ENCODE measurements at places on chromosomes 6 and 20.

DNA sequence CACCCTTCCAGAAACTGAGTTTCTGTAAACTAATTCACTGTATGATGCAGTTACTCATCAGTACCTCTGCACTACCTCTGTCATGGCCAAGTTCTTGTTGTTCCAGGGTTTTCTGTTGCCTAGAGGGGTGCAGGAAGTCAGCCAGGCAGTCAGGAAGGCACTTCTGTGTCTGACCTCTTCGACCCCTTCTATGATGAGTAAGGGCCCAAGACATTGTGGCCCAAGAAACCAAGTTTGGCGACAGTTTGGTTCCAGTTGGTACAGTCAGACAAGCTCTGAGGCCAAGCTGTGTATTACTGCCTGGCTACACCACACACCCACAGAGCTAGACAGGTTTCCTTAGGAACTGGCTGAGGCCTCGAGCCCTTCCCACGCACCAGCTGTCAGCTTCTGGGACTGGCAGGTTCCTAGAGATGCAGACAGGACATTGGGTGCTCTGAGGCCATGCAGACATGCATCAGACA lies 41.2 kb downstream of the TRAF3IP2 start:
- DNase-seq = no peak

DNA sequence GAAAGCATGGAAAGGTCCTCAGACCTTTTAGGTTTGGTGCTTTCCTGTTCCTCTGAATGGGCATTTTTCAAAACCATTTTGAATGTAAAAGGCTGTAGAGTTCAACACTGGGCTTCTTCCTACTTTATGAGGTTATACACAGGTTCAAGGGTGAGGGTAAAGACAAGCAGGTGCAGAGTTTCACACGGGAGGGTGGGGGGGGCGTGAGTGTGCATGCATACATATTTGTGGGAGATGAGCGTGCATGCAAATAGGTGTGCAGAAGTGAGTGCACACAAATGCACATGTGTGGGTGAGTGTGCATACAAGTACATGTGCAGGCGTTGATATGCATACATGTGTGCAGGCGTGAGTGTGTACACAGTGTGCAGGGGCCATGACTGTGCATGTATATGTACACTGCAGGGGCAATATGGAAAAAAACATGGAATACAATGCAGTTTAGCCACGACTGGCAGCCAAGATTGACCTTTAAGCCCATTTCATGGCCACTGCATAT lies 183.1 kb downstream of the GMPR start:
- DNase-seq = no peak

- DNase-seq = no peak
Measured at GRCh38 chr20:9306521-9306920, 207.9 kb upstream of the LAMP5 start.

DNA sequence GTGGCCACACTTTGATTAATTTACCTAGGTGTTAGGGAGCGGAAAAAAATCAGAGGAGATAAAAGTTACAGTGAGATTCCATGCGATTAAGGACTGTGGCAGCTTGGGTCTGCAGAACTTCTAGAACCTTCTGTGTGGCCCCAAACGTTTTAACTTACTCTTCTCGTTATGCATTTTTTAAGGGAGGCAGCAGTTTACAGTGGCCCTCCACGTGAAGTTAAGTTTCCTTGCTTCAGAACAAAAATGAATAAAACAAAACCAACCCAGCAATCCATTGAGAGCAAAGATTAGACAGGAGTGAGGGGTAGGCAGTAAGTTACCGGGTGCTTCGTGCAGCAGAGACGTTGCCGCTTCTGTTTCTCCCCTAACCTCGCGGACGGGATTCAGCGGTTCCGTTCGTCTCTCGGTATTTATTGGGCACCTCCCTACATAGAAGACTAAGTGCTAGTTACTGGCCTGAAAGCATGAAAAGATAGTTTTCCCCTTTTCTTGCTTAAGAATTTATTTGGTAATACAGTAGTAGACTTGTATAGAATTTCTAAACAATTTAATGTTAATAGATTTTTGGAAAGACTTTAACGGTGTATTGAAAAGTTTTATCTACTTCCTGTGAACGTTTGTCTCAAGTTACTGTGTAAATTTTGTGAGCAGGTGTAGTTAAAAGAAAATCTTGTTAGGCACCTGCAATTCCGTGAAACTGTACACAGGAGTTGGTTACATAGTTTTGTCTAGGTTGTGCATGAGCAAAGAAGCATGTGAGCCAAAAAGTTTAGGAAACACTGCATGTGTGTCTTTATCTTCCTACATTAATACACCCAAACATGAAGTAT lies 1.1 kb downstream of the BAG2 start:
- DNase-seq = no peak

DNA sequence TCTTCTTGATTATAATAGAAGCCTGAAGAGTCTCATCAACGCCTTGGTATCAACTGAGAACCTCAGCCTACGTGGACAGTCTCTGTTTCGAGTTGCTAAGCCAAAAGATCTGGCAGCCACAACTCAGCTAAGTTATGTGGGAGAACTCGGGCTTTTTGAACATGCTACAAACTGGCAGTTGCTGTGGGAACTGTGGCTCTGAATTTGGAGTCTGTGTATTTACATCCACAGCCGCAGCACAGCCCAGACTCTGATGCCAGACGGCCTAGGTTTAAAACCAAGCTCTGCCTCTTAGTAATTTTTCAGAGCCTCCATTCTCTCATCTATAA lies 35.8 kb downstream of the RIPOR2 start:
- DNase-seq = no peak

GRCh38 chr20:46307139-46307998 lies 929 bp downstream of the CDH22 start:
- DNase-seq = peak; percentile 70

DNA sequence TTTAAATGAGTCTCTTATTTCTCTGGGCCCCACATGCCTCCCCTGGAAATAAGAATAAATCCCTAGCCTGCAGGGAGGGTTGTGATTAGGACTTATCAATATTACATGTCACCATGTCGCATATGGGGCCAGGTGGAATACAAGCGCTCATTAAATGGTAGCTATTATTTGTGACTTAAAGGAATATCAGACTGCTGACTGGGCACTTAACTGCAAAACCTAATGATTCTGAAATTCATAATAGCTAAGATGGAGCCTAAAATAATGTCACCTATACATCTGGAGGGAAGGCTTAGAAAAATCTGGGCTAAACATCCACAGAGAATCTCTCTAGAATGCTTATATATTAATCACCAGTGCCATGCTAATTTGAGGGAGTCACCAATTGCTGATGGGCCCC lies 106.5 kb downstream of the LRFN2 start:
- no peak for DNase-seq

DNA sequence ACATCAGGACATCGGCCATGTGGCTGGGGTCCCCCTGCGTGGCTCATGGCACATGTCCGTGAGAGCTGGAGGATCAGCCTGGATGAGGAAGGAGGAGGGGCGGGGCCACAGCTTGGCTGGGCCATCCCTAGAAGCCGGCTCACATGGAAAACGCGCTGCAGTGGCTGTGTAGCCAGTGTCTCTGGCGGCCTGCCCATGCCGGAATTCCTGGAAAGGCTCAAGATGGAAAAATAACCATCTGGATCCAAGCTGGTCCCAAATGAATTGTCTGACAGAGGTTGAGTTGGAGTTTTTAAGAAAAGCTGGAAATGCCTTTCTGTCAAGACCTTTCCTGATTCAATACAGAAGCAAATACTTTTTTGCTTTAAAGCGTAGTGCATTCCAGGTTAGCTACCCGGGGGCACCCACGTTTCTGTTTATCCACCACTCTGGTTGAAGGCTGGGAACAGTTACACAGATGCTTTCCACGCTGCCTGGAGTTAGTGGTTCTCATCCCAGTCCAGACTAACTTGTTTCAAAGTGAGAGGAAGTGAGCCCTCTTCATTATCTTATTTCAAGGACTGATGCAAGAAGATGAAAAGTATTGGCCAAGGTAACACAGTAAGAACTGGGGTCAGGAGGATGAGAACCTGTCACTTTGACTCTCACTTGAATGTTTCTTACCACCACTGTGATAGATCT lies 99.0 kb downstream of the GMPR start:
- DNase-seq = no peak

GRCh38 chr6:21887231-21888185 lies 294.0 kb downstream of the SOX4 start:
- no peak for DNase-seq

GRCh38 chr6:66948106-66948505 lies 1241.1 kb upstream of the EYS start:
- DNase-seq = no peak

GRCh38 chr6:37243816-37244370 lies 13.7 kb upstream of the TBC1D22B start:
- DNase-seq = no peak

DNA sequence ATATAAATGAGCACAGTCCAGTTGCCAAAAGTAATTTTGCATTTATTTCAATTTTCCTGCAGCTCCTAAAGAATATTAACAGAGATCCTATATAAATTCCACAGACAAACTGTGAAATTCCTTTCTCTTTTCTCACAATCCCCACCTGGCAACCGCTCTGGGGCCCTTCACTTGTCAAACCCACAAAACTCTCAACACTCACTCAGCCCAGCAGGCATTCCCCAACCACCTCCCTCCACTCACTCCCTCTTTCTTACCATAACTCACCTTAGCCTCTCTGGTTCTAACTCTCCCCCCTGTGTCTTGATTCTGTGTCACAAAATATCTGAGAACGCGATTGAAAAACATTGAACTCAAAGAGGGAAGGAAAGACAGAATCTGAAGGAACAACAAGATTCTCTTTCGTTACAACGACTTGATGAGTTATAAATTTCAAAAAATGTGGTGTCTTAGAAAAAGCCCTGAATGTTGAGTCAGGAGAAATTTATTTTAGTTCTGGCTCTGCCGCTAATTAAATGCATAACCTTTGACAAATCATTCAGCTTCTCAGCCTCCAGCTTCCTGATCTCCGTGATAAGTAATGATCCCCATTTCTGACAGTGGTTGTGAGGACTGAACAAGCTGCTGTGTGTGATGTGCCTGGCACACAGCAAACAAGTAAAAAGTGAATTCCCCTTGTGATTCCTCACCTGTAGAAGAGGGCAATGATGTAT lies 87.9 kb downstream of the UNC5CL start:
- no peak for DNase-seq

GRCh38 chr6:121205569-121205968 lies 128.7 kb downstream of the TBC1D32 start:
- DNase-seq = no peak

DNA sequence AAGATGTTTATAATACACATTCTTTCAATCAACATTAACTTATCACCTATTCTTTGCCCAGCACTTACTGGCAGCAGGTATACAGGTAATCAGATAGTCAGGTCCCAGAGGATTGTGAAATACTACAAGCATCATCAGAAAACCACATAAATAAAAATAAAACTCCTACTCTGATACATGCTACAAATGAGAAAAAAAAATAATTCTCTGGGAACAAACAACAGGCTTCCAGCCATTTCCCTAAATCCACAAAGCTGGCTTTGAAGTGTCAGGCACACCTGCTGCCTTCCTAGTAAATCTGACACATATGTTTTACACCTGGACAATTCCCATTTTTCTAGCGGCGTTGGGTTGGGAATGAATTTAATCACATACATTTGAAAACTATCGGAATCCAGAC lies 384.5 kb upstream of the CDH4 start:
- no peak for DNase-seq

- peak; percentile 83 for DNase-seq
Measured at GRCh38 chr20:63978319-63979228, 868 bp downstream of the SAMD10 start.

DNA sequence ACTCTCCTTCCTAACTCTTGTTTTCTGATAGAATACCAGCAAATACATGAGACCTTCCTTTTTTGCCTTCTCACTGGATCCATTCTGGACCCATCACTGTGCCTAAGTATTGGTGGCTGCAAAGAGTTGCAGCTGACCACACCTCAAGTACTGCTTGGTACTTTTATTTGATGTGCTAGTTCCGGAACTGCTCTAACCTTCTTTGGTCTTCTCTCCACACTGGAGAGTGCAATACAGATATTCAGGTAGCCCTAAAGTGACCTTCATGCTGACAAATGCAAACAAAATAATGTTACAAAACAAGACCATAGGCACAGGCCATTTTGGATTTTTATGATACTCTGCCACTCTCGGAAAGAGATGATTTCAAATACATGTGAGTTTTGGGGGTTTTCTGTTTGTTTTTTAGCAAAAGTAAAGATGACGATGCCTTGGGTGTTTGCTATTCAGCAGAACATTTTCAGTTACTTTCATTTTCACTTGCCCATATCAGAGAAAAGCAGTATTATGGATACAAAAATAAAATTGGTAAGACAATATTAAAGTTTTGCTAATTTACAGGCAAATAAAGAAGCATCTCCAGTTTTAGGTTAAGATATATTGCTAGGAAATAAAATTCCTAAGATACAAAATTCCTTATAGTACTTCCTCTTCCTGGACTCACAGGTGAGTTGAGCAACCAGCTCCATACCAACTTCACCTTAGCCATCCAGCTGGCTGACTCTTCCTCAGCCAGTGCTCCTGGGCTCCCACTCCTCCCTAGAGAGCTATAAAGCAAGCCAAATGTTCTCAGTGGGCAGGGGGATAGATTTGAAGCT lies 42.0 kb downstream of the PTPRK start:
- DNase-seq = no peak

DNA sequence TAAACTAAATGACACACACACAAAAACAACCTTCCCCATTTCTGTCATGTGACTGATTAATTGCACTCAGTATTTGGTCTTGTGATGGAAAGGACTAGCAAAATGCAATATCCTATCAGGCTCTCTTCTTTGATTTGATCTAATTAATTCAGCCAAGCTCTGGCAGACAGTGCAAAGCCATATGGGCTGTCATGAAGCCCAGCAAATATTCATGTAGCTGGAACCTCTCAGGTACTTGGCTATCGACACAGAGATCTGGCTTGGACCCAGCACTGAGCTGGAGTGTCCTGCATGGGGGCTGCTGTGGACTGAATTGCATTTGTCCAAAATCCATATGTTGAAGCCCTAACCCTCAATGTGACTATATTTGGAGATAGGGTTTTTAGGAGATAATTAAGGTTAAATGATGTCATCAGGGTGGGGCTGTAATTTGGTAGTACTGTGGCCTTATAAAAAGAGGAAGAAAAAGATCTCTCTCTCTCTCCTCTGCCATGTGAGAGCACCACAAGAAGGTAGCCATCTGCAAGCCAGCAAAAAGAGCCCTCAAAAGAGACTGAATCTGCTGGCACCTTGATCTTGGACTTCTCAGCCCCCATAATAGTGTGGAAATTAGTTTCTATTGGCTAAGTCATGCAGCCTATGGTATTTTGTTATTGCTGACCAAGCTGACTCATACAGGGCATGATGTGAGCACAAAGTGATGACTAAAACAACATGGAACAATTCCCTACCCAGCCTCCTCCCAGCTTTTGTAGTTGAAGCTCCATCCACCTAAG lies 77.1 kb downstream of the STMND1 start:
- no peak for DNase-seq

- DNase-seq = no peak
Measured at GRCh38 chr6:163494279-163494727, 79.8 kb downstream of the QKI start.

DNA sequence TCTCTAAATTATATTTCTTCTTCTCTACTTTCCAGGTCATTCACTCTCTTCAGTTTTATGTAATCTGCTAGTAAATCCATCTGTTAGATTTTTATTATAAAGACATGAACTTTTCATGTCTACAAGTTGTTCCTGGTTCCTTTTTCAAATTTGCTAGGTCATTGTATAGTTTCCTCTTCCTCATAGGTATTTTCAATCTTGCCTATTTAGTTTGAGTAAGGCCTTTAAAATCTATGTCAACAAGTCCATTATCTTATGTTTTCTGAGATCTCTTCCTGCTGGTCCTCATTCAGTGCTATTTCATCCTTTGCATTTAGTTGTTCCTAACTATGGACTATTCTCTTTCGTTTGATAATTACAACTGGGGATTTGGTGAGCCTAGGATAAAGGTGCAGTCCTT lies 11.0 kb downstream of the RRBP1 start:
- DNase-seq = no peak

- DNase-seq = no peak
Measured at GRCh38 chr6:121838842-121839241, 403.4 kb downstream of the GJA1 start.
